ENCODE measurements at places on chromosomes 4 and X.

- DNase-seq = no peak
Observed at GRCh38 chr4:174870311-174870710, 41.3 kb upstream of the GLRA3 start.

- no peak for DNase-seq
Observed at GRCh38 chr4:39480902-39481695, 22.2 kb downstream of the LIAS start.

DNA sequence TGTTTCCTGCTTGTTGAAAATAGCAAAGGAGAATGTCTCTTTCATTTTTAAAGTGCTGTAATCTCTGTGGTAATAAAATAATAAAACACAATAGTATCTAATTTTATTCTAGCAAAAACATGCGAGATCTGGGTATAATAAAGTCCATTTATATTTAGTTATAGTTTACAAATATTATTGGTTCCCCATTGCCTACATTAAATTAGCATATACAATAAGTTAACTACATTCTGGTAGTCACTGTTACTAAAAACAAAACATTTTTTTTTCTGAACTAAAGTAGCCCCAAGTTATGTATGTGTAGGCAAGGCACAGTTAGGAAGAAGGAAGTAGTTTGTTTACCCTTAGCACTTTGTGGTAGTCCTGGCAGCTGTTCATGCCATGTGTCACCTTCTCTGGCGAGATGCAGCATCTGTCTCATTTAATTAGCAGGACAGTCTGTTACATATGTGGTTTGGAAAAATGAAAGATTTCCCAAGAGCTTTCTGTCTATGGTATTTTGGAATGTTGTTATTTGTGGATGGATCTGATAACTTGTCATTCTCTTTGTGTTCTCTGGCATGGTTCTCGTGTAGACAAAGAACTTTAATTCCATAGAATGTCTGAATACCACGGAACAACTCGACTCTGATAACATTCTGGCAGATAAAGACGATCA, 231.3 kb upstream of the PITX2 start:
- DNase-seq = peak; percentile 44

DNA sequence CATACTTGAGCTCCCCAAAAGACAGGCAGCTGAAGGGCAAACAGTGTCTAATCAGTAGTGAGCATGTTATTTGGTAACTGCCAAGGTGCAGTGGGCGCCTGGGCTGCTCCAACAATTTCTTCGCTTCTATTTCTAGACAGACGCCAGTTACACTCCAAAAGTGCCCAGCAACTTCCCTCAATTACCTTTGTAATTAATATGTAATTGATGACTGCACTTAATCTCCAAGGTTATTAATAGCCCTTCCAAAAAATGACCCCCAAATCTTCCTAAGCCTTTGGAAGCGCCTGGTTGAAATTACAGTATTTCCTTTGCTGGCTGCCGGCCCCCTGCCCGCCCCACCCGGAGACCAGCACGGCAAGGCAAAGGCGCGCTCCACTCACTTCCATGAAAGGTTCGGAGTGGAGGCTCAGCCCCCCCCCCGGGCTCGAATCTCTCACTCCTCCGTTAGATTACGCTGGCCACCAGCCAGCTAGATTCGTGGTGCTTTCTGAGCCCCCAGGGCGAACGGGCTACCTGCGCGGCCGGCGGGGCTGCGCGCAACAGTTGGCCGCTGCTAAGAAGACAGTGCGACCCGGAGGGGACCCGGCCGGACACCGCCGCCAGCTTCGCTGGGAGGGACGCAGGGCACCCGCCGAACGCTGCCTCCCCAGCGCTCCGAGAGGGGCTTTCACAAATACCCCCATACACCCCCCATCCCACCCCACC, 1.9 kb downstream of the GPC4 start:
- no peak for DNase-seq

DNA sequence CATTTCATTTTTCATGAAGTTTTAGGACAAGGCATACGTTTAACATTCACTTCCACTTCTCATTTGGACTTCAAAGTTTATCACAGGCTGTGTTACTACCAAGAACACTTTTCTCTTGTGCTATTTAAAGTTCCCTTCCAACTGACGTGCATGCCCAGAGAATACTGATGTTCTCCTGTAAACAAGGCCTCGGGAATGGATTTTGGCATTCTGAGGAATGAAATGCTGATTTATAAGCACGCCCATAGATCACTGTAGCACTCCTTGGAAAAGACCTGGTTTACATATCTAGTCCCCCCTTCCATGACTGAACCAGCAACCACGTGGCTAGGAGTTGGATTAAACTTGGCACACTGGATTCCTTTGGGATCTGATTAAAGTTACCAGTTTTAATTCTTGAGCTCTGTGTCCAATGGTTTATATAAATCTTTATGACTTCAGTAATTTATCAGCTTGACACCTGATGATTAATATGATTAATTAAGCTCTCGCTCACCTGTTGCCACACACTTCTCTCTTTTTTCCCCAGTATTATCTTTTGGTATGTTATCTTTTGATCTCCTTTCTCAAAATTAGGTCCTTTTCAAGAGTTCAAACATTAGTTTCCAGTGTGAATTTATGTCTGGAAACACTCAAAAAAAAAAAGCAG, 122.4 kb upstream of the HAND2 start:
- no peak for DNase-seq

- no peak for DNase-seq
Observed at GRCh38 chrX:110678591-110678990, 117.0 kb downstream of the CHRDL1 start.

DNA sequence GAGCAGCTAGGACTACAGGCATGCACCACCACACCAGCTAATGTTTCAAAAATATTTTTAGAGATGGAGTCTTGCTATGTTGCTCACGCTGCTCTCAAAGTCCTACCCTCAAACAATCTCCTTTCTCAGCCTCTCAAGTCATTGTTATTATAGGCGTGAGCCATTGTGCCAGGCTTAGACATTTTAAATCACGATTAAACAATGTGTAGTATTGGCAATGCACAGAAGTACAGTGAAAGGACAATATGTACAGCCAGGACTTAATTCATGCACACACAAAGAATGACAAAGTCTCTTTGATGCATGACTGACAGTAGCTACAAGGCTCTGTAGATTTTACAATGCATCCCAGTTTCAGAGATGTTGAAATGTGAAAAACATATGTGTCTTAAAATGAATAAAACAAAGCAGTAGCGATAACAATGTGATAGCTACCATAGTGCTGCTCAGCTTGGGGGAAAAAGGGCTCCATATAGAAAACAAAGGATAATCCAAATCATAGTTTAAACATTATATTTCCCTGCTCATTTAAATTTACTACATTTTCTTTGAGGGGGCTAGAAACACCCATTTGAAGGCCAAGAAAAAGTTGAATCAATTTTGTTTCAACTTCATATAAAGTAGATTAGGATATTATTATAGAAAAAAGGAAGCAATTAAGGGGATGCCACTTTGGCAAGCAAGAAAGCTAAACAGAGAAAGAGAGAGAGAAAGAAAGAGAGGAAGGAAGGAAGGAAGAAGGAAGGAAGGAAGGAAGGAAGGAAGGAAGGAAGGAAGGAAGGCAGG, 272.4 kb upstream of the SMIM31 start:
- DNase-seq = no peak

DNA sequence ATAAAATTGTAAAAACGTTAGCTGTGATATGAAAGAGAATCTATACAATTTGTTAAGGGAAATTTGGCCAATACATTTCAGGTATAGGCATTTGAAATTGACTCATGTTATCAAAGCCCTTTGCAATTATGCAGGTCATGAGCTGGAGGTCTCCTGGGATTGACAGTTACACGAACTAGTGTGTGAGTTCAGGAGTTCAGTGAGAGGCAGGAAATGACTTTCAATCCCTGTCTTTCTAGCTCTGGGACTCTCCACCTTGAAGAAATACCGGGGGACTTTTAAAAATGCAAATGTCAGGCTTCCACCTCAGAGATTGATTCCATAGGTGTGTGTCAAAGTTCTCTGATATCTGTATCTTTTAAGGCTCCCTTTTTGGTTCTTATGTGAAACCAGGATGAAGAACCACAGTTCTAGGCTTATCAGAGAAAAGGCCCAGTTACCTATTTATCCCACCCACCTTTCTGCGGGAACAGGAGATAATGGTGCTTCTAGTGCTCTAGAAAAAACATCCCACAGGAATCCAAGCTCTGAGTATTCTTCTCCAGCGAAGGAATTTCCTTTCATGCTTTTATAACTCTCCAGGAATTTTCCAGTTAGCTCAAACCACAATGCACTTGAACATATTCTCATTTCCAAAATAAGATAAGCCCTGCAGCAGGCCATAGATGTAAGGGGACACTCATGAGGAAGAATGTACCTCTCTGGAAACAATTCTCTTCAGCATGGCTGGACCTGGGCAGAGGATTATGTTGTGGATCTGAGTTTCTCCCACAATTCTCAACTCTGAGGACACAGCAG, 501.0 kb downstream of the IDS start:
- DNase-seq = no peak

GRCh38 chr4:44663539-44664263, 12.3 kb upstream of the YIPF7 start:
- DNase-seq = no peak

DNA sequence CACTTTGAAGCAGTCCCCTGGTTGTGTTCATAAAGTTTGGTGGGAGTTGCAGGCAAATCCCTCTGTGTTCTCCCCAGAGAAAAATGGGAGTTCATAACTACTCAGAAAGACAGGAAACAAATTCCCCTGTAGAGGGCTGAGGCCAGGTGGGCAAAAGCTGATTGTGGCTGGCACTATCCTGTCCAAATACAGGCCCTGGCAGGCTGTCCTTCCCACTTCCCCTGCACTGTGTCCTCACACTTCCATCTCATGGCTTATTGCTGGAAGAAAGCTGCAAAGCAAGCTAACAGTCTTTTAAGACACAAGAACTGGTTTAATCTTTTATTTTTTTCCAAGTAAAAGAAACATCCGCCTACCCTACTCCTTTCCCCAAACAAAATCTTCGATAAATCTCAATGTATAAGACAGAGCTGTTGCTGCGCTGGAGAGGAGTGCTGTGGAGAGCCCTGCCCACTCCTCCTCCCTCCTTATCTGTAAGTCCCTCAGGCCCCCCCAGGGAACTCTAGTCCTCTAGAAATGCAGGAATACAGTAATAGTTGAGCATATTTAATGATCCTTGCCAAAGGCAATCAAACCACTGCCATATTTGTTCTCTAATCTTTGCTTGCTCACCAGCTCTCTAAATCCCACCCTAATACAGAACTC, 14.0 kb downstream of the TAPT1 start:
- no peak for DNase-seq

DNA sequence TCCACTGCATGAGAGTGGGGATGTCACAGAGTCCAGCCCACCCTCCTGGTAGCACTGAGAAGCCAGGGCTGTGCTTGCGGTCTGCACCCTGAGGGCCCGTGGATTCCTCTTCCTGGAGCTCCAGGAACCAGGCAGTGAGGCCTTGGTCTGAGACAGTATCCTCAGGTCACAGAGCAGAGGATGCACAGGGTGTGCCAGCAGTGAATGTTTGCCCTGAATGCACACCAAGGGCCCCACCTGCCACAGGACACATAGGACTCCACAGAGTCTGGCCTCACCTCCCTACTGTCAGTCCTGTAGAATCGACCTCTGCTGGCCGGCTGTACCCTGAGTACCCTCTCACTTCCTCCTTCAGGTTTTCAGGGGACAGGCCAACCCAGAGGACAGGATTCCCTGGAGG, 2.7 kb downstream of the MAGEA1 start:
- DNase-seq = no peak

DNA sequence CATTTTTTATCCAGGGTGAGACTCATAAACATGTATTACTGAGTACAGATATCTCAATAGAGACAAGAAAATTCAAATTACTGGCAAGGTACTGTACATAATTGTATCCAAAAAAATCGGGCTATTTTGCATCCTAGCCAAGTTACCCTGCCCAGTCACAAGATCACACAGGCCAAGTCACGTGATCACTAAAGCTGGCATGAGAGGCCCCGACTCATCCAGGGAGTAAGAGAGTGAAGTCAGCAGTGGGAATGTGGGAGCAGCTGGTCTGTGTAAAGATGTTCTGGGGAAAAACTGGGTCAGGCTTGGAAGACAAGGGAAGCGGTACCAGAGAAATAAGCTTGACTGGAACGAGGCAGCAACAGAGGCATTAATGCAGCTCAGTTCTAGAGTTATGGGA, 119.3 kb upstream of the STS start:
- no peak for DNase-seq

DNA sequence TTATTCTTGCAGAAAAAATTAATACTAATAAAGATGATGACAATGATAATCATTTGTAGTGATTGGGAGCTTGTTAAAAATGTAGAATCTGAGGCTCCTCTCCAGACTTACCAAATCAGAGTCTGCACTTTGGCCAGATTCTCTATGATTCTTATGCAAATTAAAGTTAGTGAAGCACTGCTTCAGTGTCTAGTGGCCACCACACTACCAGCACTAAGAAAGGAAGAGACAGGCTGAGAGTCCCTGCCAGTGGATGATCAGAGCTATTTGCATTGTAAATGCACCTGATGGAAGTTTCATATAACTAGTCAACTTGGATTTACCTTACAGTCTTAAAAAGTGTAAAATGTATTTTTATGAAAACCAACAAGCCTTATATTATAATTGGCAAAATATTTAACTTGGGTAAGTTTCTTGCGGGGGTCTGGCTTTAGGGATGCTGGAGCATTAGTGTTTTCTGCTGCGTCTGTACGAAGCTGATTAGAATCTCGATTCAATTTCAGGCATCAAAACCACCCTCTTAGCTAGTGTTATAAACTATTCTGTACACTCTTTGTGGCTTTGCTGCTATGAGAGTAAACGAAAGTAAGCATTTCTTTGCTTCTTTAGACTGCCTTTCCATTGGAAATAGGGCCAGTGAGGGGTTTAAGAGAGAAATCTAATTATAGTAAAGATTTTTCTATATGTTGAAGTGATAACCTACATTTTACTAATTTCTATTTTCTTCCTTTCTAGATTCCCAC, 114.1 kb downstream of the TLL1 start:
- no peak for DNase-seq

DNA sequence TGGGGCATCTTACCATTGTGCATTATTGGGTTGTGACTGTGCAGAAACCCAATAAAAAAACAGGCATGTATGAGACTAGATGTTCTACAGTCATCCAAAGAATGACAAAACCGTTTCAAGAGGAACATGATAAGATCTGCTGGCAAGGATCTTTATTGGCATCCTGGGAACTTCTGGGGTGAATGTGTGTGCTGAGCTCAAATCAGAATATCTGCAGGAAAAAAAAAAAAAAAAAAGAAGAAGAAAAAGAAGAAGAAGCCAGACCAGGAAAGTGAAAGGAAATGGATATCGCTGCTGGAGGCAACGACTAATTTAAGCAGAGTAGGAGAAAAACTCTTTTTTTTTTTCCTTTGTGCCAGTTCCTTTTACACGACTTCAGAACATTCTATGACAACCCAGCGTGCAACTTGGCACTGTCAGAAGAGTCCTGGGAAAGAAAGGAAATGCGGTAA, 484.2 kb upstream of the BOD1L1 start:
- DNase-seq = peak; percentile 54

All from fibroblast of the conjunctiva (primary cell).